ENCODE measurements at places on chromosomes 7 and 10.

GRCh38 chr7:44293561-44294324 is 31.7 kb downstream of the CAMK2B start:
- no peaks in the 10 kb centered on the region for H3K36me3 ChIP-seq
- peaks cover 6% of the 10 kb centered on the region for H3K4me1 ChIP-seq
- H3K27ac ChIP-seq, result no peak overlapping the region
- H3K27me3 ChIP-seq, result peaks cover 7% of the 10 kb centered on the region
- no peak overlapping the region for H3K4me3 ChIP-seq
- no peak for DNase-seq

DNA sequence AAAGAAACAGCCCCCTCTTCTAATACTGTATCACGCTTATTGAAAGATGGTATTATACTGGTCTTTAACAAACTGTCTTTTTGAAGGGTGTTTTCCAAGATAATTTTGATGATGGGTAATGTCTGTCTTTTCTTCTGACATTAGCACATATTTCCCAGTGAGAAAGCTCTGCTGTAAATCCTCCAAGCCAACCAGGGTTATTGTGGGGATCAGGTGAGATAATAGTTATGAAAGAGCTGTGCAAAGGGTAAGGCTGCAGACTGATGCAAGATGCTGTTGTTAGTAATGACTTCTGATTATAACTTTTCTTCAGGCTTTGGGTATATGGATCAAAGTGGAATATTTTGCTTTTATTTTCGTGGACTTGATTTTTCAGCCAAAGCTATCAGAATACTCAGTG is 581.7 kb downstream of the REEP3 start:
- no peak for DNase-seq
- H3K27me3 ChIP-seq, result no peaks in the 10 kb centered on the region
- no peak overlapping the region for H3K4me3 ChIP-seq
- H3K27ac ChIP-seq, result no peak overlapping the region
- H3K36me3 ChIP-seq, result no peaks in the 10 kb centered on the region

DNA sequence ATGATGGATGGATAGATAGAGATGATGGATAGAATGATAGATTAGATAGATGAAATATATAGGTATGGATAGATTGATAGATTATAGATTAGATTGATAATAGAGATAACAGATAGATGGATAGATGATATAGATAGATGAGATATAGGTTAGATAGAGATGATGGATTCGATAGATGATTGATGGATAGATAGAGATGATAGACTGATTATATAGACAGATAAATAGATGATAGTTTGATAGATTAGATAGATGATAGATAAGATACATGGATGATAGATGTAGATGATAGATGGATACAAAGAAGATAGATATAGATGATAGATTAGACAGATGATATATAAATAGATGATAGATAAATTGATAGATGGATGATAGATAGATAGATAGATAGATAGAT is 448.1 kb downstream of the GALNT17 start:
- H3K4me3 ChIP-seq, result no peak overlapping the region
- no peaks in the 10 kb centered on the region for H3K4me1 ChIP-seq
- no peak overlapping the region for H3K27ac ChIP-seq

GRCh38 chr7:45509222-45509621 is 64.9 kb upstream of the ADCY1 start:
- no peak for DNase-seq
- no peaks in the 10 kb centered on the region for H3K27me3 ChIP-seq

GRCh38 chr10:21372651-21373410 is 152.7 kb downstream of the SKIDA1 start:
- DNase-seq, result peak; percentile 35
- no peaks in the 10 kb centered on the region for H3K27me3 ChIP-seq
- peaks cover 21% of the 10 kb centered on the region for H3K4me1 ChIP-seq
- peak overlapping the region; percentile 11 for H3K27ac ChIP-seq

GRCh38 chr7:638256-639011 is 88.1 kb upstream of the DNAAF5 start:
- H3K4me1 ChIP-seq, result no peaks in the 10 kb centered on the region
- H3K4me3 ChIP-seq, result no peak overlapping the region
- DNase-seq, result no peak
- H3K27ac ChIP-seq, result no peak overlapping the region
- no peaks in the 10 kb centered on the region for H3K36me3 ChIP-seq

- no peaks in the 10 kb centered on the region for H3K4me1 ChIP-seq
- H3K27ac ChIP-seq, result no peak overlapping the region
- H3K36me3 ChIP-seq, result no peaks in the 10 kb centered on the region
Observed at GRCh38 chr7:4612939-4613841, 68.9 kb upstream of the FOXK1 start.

- H3K4me1 ChIP-seq, result no peaks in the 10 kb centered on the region
- H3K27ac ChIP-seq, result no peak overlapping the region
- no peak overlapping the region for H3K4me3 ChIP-seq
Observed at GRCh38 chr10:127854769-127855590, 37.8 kb downstream of the CLRN3 start.

DNA sequence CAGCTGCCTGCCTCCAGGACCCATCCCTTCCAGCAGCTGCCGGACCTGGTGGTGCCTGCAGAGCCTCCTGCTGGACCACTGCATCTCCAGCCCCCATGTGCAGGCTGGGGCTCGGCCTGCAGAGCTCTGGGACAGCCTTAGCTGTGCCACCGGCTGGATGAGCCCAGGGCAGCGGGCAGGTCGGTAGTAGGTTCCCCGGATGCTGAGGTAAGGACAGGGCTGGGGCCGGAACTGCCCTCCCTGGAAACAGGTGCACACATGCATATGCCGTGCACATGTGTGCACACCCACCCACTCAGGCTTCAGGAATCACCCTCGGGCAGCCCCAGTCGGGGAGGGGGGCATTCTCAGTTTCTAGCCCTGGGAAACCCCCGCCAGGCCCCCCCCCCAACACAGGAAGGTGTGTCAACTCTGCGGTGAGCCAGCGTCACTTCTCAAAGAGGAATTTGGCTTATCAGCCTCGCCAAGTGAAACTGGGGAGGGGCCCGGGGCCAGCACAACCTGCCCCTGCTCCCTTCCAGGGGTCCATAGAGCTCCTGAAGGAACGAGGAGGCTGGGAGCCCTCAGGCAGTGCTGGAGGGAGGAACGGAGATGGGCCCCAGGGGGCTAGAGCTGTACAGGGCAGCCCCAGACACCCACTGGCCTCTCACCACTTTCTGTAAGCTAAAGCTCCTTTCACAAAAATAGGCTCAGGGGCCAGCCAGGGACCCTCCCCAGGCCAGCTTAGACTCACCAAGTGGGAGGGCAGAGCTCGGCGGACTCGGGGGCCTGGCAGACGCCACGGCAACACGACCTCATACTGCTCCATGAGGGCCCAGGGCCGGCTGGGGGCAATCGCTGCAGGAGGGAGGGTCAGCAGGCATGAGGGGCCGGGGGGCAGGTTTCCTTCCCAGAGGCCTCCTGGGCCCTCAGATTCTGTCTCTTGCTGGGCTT is 1.7 kb downstream of the ADAM8 start:
- peaks cover 35% of the 10 kb centered on the region for H3K4me1 ChIP-seq
- DNase-seq, result no peak
- H3K36me3 ChIP-seq, result no peaks in the 10 kb centered on the region
- no peak overlapping the region for H3K27ac ChIP-seq

- no peaks in the 10 kb centered on the region for H3K27me3 ChIP-seq
- H3K4me1 ChIP-seq, result peaks cover 18% of the 10 kb centered on the region
- no peak for DNase-seq
- no peak overlapping the region for H3K27ac ChIP-seq
Observed at GRCh38 chr10:76178532-76179292, 747.3 kb downstream of the LRMDA start.

DNA sequence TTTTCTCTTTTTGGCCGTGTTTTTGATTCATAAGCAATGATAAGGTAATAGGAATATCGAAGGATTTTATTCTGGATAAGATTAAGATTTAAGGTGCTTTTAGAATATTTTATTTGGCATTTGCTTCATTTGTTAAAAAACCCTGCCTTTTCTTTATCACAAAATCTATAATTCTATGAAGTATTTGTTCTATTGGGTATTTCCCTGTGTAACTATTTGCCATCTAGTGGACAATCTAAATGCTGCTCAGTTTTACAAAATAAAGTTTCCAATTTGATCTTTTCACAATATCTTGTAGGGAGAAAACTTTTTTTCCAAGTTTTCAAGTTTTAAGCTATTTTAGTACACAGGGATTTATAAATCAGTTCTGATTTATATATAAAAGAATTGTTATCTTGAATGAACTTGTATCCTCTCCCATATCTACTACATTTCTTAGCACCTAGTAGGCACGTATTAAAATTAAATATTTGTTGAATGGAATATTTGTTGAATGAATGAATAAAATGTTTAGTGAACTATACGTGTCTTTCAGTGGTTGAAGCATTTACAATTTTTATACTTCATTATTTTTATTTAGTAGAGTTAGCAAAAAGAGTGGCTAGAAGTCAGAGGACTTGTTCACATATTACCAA is 26.5 kb downstream of the ANKRD7 start:
- no peak overlapping the region for H3K27ac ChIP-seq
- DNase-seq, result no peak
- H3K4me1 ChIP-seq, result no peaks in the 10 kb centered on the region
- no peaks in the 10 kb centered on the region for H3K36me3 ChIP-seq
- no peak overlapping the region for H3K4me3 ChIP-seq
- no peaks in the 10 kb centered on the region for H3K27me3 ChIP-seq

GRCh38 chr7:130491841-130492522 is at the start of gene MEST:
Gene MEST, plus strand, starts transcription at chr7:130492085. Its CDS starts 229 bp downstream, at chr7:130492314.
- H3K27me3 ChIP-seq, result peaks cover 8% of the 10 kb centered on the region
- no peak within 1 kb of the TSS for H3K27ac ChIP-seq
- peaks cover 13% of the 10 kb centered on the region for H3K4me1 ChIP-seq
- peak within 1 kb of the TSS; percentile 53 for H3K4me3 ChIP-seq

DNA sequence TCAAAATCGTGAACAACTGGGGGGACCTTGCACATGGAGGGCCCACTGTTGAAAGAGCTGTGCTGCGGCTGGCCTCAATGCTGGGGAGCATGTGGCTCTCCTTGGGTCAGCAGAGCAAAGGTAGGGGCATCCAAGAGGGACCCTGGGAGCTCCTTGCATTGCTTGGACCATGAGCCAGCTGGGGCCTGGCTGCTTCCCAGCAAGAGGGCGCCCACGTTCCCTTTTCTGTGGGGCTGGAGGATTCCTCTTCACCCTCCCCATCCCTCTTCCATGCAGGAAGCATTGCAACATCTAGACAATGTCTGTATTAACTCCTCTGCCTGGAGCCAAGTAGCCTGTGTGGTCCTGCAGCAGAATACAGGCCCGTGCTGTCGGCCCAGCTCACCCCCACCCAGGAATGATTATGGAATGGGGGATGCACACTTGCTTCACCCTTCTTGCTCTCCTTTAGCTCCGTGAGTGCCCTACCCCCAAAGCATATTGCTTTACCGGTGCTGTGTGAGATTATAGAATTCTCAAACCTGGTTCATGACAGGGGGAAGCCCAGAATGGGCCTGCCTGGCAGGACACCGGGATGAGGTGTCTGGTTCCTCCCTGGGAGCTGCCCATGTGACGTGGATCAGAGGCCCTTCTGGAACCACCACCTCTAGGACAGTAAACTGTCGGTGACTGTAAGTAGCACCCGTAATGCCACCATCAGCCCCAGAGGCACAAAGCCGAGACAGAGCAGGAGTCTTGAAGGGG is 61.9 kb downstream of the SYPL1 start:
- H3K4me3 ChIP-seq, result no peak overlapping the region
- no peak for DNase-seq
- no peaks in the 10 kb centered on the region for H3K36me3 ChIP-seq

DNA sequence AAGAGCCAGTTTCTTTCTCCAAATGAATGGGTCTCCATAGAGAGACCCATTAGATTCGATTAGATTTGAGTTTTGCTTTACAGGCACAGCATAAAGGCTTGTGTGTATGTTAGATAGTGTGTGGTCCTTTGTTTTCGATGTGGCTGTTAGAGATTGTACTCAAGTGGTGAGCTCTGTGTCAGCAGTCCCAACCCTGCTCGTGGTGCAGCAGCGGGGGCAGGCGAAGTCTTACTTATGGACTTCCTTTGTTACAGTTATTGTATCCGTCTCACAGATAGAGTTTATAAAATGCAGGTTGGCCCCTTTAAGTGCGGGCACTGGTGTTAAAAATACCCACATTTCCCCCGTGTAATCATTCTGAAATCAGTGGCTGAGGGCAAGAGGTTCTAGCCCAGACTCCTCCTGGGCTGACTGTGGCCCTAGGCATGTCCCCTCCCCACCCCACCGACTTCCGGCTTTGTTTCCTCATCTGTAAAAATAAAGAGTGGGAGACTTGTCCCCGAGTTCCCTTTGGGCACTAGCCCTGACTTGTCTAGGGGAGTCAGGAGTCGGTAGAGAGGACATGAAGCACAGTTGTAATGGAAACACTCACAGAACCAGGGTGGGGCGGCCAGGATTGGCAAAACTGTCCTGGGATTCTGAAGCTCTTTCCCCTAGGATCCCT is 28.6 kb downstream of the MTURN start:
- DNase-seq, result no peak
- H3K27me3 ChIP-seq, result peaks cover 9% of the 10 kb centered on the region
- H3K36me3 ChIP-seq, result no peaks in the 10 kb centered on the region

DNA sequence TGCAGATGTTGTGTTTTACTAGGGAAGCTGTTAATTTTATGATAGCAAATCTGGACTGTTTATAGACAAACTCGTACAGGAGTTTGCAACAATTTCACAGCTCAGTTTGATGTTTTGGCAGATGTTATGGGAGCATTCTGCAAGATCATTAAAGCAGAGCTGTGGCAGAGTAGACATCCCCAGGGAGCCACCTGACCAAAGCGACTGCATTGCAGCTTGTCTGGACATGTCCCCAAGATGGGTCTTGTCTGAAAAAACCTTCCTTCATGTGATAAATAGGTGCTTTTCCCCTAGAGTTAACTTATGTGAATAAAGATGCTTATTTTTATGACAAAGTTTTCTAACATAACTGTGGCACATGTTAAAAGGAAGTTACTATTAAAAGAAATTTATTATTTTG is 91.2 kb upstream of the GPR141 start:
- DNase-seq, result no peak
- no peak overlapping the region for H3K4me3 ChIP-seq
- no peaks in the 10 kb centered on the region for H3K4me1 ChIP-seq
- no peaks in the 10 kb centered on the region for H3K36me3 ChIP-seq
- H3K27me3 ChIP-seq, result no peaks in the 10 kb centered on the region

GRCh38 chr10:59808896-59809643 is 55.8 kb upstream of the MRLN start:
- DNase-seq, result peak; percentile 62
- H3K36me3 ChIP-seq, result peaks cover 56% of the 10 kb centered on the region
- no peak overlapping the region for H3K27ac ChIP-seq
- H3K4me1 ChIP-seq, result no peaks in the 10 kb centered on the region
- no peak overlapping the region for H3K4me3 ChIP-seq

DNA sequence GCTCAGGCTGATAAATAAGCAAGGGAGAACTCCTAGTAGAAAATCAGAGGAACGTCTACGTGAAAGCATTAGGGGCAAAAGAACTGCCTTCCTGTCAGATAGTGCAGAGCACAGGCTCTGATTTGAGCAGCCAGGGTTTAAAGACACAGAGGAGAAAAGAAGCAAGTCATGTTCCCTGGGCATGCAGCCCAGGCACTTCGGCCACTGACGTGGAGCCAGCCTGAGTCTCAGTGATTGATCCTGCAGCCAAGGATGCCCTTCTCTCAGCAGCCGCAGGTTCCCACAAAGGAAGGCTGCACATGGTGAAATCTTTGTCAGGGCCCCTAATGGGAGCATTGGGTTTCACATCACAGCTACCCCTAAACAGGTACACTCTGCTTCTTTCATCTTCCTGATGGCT is 161.7 kb upstream of the HPS1 start:
- no peaks in the 10 kb centered on the region for H3K27me3 ChIP-seq
- H3K27ac ChIP-seq, result no peak overlapping the region
- no peaks in the 10 kb centered on the region for H3K36me3 ChIP-seq
- H3K4me3 ChIP-seq, result no peak overlapping the region

All from cardiac muscle cell (in vitro differentiated cells and primary cell).